ENCODE measurements at places on chromosomes 7 and 10.

DNA sequence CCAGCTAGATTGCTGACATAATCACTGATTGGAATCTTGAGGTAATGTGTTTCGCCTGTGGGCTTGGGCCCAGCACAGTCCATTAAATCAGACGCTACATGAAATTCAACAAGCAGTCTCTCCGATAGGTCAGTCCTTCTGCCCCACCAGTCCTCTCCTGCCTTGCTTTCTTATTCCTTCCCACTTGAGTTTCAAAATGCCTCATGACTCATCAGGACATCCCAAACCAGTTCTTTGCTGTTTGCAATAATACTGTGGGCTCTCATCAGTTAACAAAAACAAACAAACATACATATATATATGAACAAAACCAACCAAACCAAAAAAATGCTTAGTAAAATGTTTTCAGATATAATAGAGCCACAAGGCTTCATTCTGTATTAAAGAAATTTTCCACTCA is 599.0 kb downstream of the SORCS1 start:
- DNase-seq: no peak

DNA sequence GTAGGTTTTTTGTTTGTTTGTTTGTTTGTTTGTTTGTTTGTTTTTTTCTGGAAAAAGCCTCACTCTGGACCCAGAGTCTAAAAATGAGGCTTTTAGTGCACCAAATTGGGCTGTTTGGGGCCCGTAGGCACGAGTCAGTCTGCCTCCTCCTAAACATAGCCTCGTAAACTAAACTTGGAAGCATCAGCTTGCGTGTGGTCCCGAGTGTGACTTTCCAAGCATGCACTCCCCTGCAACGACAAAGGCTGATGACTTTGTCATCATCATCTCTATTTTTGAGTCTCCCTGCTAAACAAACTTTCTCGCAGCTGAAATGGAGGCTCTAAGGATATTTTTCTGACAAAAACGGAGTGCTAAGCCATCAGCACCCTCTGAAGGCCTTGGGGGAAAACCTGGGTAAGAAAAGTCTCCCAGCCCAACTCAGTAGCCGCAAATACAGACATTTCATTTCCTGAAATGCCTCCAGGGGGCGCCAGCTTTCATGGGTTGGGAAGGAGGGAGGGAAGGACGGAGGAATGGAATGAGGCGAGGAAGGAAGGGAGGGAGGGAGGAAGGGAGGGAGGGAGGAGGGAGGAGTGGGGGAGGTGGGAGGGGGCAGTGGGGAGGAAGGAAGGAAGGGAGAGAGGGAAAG is 245.9 kb downstream of the KCNMA1 start:
- DNase-seq: peak; percentile 93

- DNase-seq: no peak
Observed at GRCh38 chr7:85573844-85574243, 387.0 kb upstream of the SEMA3D start.

DNA sequence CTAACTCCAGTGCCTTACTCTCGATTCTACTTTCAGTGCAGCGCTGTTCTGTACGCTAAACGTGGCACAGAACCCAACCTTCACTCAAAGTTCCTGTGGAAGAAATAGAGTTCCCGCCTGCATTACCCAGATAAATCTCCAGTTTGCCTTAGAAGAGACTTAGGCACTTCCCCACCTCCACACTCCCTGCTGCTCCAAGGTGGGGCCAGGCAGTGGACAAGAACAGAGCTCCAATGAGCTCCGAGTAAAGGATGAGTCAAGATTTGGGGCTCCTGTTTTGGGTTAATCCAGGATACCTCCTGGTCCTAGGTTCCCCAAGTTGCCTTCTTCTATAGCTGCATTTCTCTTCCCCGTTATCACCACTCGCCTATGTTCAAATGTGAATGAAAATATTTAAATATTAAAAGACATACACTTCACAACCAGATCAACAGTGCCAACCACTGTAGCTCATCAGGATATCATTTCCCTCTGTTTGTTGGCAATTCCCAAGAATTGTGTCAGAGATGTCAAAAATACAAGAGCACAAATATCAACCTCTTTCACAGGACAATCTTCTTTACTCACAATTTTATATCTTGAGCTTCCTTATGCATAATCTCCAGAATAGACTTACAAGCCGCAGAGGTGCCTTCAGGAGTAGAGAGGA is 48.0 kb downstream of the MALSU1 start:
- no peak for DNase-seq

DNA sequence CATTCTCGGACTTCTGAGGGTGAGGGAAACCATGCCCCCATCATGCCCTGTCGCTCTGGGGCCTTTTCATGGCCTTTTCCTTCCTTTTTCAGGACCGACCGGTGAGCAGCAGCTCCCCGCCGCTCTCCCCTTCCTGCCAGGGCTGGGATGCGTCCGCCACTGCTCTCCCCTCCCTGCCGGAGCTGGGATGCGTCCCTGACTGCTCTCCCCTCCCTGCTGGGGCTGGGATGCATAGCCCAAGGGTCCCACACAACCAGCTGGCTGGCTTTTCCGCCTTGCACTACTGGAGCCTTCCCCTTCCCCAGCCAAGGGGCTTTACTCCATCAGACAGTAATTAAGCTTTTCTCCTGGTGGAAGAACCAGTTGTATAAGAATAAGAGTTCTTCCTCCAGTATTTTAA is 129.7 kb upstream of the COBL start:
- DNase-seq: no peak

DNA sequence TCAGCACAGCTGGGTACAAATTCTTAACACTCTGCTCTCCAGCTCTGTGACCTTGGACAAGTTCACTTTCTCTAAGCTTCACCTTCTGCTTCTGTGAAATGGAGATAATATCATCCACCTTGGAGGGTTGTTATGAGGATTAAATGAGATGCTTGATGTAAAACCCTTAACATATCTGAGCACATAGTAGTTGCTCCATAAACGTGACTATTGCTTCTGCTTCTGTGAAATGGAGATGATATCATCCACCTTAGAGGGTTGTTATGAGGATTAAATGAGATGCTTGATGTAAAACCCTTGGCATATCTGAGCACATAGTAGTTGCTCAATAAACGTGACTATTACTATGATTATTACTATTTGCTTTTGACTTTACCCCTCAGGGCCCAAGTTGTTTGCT is 14.6 kb downstream of the EPHB6 start:
- DNase-seq: no peak

- no peak for DNase-seq
Observed at GRCh38 chr7:10205696-10206095, 768.0 kb upstream of the PHF14 start.

DNA sequence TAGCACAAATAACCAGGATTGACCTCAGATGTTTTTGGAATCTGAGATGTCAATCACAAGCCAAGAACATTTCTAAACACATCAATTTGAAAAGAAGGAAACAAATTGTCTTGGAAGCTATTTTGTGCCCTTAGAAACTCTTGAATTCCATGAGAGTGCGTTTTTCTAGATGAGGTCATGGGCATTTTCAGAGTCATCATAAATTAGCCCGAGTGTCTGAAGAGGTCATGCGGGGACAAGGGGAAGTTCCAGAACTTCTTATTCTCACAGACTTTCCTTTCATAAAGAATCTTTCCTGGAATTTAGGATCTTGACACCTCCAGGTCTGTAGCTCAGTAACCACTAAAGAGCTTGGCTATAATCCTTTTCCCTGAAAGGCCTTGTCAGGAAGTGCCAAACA is 28.2 kb downstream of the IL2RA start:
- no peak for DNase-seq

DNA sequence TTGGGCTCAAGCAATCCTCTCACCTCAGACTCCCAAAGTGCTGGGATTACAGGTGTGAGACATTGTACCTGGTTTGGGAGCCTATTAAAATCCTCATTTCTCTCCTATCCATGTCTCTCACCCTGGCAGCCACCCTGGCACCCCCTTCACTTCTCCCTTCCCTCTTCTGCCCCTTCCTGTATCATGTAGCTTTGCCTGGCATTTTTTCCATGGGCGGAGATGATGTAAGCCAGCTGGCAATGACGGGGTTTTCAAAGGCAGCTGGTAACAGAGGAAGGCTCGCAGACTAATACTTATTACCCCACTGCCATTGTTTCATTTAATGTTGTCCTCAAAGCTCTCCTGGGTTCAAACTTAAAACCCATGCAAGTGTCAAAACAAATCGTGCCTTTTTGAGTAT is 61.9 kb downstream of the RGS10 start:
- no peak for DNase-seq

GRCh38 chr10:100655760-100656421 is 89.5 kb upstream of the PAX2 start:
- DNase-seq: peak; percentile 45

DNA sequence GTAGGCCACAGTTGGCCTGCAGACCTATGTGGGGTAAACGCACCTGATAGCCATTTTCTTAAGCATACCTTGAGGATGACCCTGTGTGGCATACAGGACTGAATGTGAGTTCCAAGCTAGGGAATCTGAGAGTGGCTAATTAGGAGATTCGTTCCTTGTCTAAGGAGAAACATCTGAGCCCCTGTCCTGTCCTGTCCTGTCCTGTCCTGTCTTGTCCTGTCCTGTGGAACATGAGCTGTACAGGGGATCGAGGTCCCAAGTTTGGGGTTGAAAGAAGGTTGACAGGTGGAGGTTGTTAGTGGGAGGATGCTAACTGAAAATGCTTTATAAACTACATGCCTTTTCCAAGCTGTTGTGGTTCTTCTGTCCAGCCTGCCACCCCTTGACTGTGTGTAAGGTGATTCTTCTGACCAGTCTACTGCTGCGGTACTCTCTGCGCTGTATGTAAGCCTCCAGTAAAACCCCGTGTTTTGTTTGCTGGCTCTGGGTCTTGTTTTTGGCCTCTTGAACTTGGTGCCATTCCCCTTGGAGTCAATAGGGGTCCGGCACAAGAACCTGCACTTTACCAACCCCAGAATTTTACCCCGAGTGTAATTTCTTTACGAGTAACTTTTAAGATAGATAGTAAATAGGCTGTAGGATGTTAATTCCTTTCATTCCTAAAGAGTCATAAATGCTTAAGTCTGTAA is 26.4 kb downstream of the ZNRF2 start:
- DNase-seq: no peak

DNA sequence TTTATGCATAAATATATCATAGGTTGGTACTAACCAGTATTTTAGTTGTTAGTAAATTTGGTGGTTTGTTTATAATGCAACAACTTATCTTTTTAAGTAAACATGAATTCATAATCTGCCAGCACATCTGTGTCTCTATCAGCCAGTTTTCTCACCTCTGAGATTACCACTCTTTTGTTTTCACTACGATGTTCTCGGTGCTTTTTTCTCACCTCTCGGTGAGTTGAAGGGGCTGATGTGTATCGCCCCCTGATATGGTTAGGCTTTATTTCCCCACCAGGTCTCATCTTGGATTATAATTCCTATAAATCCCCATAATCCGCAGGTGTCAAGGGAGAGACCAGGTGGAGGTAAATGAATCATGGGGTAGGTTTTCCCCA is 114.1 kb downstream of the CAMK1D start:
- no peak for DNase-seq

GRCh38 chr7:34211018-34211417 is 305.7 kb downstream of the BMPER start:
- DNase-seq: no peak

DNA sequence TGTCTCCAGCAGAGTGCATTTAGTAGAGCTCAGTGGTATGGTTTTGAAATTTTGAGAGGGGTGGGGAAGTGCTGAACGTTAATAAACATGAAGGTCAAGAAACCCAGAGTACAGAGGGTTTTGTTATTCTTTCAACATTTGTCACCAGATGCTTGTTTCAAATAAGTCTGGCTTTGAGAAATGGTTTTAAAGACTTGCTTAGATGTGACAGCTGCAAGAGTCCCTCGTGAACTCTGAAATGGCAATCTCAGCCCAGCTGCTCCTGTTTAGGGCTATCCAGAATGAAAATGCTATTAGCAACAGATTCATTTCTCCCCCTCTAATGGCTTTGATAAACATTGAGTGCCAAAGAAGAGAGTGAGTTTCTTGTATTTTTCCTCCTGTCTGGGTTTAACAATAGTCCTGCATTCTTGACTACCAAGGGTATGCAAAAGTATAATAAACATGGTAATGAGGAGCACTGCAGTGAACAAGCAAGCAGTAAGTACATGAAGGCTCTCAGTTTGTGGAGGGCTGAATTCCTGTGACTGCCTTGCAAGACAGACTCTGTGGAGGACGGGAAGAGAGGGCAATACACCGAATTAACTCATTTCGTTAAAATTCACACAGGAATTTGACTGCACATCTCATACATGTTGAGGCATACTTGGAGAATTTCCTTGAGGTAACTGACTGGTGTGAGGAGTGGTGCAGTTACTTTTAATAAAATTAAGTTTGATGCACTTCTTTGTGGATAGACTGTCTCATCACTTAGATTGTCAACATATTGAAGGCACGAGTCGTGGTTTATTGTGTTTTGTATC is 490.9 kb downstream of the REEP3 start:
- peak; percentile 77 for DNase-seq

DNA sequence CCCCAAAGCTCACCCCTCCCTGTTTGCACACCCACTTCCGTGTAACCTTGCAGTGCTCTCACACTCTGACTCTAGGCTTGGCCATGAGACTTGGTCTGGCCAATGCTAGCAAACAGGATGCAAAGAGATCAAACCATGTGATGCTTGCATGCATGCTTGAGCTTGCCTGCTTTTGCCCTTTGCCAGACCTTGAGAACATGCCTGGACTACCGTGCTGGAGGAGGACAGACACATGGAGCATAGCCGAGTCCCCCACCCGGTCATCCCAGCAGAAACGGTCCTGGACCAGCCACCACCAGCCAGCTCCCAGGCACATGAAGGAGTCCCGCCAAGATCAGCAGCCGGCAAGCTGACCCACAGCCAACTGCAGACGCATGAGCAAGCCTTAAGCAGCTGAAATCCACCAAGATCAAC is 23.4 kb downstream of the PYROXD2 start:
- no peak for DNase-seq

- DNase-seq: no peak
Observed at GRCh38 chr7:106693677-106694353, 32.9 kb upstream of the CCDC71L start.

GRCh38 chr7:23214938-23215337 is 31.6 kb upstream of the GPNMB start:
- DNase-seq: no peak

DNA sequence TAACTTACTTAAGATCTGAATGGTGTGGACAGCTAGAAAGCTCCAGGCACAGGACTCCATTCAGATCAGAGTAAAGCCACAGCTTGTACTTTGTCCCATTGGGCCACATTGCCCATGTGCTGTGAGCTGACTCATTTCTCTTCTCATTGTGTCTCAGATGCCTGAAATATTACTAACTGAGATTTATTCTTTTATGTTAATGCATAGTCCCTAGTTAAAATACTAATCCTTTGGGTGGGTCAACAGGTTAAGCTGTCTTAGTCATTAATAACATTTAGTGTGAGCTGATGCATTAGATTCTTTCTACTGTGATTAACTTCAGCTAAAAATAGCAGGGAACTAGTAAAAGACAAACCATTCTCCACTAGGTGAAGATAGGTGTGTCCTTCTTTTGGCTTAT is 104.7 kb upstream of the ARMC3 start:
- peak; percentile 53 for DNase-seq
